NCI-H1092 (cell line): ENCODE measurements at places on chromosomes 13 and 19.

DNA sequence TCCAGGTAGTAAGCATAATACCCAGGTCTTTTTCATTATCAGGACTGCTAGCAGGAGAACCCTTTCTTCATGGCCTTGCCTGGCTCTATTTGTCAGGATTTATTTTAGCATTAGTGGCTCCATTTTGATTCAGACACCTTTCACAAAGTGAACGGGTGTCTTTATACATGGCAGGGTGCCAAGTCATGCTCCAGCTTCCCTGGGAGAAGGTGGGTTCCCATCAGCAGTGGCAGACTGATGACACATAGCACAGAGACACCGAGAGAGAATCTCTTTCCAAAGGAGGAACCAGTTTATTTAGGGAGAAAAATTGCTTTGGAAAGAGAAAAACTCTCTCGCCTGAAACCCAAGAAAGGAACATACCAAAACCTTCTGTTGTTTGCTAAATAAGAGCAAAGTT, 135.3 kb upstream of the TMTC4 start:
- DNase-seq, result no peak

DNA sequence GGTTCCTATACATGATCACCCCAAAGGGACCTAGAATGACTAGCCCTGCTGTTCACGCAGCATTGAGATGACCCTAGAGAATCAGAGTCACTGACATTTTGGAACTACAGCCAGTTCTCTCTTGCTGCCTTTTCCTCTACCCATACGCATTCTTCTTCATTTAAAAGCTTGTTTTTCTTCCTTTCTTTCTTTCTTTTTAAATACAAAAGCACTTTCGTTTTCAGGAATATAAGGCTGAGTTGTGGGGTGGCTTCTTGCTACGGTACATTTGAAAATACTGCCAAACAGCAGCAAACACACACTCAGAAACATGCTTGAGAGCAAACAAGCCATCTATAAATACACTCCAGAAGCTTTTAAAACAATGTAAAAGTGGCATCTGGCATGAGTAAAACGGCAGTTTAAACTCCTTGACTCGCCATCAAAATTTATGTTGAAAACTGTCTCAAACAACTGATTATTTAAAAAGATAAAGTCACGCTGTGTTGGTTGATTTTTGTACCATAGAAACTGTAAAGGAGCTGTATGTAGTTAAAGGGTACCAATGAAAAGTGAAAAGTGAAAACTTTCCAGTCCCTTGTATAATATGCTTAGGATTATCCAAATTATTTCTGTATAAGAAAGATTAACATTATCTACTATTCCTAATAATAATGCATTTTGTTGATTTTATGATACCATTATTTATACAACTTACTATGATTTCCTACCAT, 95.6 kb downstream of the PCDH9 start:
- DNase-seq, result peak; percentile 22

- DNase-seq, result no peak
Observed at GRCh38 chr13:79070343-79070974, 335.6 kb downstream of the RBM26 start.

GRCh38 chr13:105202354-105202753, 1333.1 kb downstream of the EFNB2 start:
- no peak for DNase-seq

DNA sequence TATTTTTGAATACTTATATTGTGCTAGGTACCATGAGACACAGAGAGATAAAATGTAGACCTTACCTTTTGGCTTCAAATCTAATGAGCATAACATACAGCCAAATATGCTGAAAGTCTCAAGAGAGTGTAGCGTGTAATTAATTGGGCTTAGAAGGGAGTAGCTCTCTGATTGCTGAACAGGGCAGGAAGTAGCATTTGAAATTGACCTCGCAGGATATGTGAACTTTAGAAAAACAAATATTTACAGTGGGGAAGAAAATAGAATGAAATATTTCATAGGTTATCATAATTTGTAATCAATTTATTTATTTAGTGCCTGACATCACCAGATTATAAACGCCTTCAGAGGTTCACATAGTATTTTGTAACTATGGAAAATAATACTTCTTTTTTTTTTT, 327.1 kb downstream of the RFC3 start:
- DNase-seq, result no peak

DNA sequence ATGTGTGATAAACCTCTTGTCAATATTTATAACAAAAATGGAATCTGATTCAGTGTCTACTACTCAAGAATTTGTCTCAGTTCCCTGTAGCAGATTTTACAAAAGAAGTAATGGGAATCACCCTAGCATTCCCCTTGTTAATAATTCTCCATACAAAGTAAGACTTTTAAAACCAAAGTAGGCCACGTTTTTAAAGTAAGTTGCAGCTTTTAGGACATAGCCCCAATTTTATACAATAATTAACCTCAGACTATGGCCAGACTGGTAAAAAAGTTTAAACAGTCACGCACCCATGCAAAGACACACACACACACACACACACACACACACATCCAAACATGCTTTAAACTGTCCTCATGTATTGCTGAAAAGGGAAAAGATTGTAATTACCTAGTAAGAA, 589.9 kb downstream of the PCDH9 start:
- no peak for DNase-seq

DNA sequence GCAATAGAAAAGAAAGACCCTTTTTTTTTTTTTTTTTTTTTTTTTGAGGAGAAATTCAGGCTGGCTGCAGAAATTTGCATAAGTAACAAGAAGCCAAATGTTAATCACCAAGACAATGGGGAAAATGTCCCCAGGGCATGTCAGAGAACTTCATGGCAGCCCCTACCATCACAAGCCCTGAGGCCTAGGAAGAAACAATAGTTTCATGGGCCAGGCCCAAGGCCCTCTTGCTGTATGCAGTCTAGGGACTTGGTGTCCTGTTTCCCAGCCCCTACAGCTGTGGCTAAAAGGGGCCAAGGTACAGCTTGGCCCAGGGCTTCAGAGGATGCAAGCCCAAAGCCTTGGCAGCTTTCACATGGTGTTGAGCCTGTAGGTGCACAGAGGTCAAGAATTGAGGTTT, 88.4 kb upstream of the TPP2 start:
- DNase-seq, result no peak

- DNase-seq, result no peak
Observed at GRCh38 chr19:1758959-1759903, 5.9 kb downstream of the ONECUT3 start.

DNA sequence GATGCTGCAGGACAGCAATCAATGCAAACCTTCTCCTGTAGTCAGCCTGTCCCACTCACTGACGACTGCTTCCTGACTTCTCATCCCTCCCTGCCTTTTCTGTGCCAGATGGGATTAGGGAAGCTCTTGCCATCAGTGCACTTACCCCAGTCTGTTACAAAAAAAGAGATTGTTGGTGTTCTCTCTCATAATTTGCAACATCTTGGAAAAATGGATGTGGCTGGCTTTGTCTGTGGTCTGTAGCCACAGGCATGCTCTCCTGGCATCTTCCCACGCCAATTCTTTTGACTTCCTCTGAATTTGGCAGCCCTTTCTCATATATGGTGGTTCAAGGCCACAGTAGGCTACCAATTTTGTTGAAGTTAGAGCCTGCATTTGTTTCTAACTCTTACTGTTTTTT, 11.6 kb upstream of the HTR2A start:
- DNase-seq, result no peak
